ENCODE measurements at places on chromosomes 16 and 17.

GRCh38 chr16:20925751-20926150 is 25.2 kb downstream of the LYRM1 start:
- DNase-seq, result no peak

DNA sequence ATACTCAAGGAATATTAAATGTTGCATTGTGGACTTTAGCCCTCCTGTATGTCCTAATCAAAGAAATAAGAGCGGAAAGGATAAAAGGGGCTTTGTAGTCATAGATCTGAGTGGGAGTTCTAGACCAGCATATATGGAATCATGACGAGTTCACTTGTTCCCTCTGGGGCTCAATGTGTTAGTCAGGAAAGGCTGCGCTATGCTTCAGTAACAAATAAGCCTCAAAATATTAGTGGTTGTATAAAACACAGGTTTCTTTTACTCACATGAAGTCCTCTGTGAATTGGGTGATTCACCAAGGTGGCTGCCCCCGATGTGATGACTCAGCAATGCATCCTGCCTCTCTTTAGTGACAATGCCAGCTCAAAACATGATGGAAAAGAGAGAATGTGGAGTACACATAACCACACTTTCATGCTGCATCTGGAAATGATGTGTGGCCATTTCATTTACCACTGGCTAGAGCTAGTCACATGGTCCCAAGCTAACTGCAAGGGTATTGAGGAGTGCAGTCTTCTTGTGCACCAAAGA is 63.3 kb upstream of the IRX5 start:
- no peak for DNase-seq

- DNase-seq, result no peak
Measured at GRCh38 chr17:43952351-43952723, 1.4 kb downstream of the PYY start.

- DNase-seq, result no peak
Measured at GRCh38 chr17:1787301-1787902, 25.5 kb downstream of the SERPINF1 start.

DNA sequence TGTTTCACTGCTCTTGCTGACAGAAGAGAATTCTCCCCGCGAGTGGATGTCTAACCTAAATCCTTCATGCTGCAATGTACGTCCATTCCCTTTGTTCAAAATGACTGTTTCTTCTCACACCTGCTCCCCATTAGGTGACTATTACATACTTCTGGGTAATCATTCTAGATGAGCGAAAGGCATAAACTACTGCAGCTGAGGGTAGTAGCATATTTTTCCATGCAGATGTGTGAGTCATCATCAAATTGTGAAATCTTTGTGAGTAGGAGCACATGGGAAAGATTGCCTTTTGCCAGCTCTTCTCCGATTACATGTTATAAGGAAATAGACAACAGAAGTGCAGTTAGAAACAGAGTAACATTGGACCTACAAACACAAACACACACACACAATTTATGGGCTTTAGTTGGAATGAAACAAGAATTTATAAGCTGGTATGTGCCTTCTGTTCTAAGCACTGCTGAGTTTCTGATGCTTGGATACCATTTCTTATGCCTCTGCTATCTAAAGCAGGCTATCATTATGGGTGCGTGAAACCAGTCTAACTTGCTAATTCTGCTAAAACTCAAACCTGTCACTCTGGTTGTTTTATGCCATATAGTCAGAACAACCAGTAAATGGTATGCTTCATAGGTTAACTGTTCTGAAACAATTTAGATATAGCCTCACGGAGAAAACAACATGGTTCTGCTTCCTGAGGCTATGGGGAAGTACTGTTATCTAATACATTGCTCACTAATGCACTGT is 346.9 kb upstream of the PSMD7 start:
- no peak for DNase-seq

- DNase-seq, result no peak
Measured at GRCh38 chr17:62159994-62160393, 94.9 kb upstream of the MED13 start.

- no peak for DNase-seq
Measured at GRCh38 chr17:76640550-76641380, 2.8 kb downstream of the ST6GALNAC1 start.

- DNase-seq, result no peak
Measured at GRCh38 chr17:39979893-39980350, 685 bp upstream of the PSMD3 start.

DNA sequence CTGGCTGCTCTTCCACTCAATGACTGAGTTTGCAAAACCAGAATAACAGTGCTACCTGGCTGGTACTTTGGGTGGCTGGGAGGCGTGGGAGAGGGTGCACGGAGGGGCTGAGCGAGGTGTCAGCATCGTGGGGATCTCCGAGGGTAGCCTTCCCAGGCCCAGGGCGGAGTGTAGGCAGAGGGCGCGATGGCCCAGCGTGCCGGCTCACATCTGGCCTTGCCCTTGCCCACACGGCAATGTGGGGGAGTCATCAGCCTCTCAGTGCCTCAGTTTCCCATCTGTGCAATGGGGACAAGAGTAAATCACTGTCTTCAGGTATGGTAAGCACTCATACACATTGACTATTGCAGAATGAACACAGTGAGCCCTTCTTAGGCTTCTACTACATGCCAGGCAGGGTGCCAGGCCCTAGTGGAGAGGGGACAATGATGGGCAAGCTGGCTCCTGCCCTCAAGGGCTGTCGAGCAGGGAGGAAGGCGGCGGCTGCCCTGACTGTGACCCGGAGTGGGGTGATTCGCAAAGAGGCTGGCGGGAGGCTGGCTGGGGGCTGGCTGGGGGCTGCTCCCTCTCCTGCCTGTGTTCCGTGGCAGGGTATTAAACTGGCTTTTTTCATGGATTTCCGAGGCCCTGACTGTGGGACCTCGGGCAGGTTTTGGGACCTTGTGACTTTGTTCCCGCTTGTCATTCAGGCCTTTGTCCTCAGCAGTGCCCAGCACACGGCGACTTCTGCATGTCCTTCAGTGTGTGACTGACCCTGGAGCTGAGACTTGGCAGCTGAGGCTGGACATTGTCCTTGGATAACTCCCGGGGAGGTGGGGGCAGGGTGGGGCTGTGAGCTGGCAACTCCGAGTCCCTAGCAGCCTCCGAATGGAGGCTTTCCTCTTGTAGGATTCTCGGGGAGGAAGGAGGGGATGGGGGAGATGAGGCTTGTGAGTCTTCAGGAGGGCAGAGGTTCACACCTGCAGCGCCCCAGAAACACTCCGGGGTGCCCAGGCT is 243.1 kb downstream of the SEC14L1 start:
- no peak for DNase-seq

- DNase-seq, result no peak
Measured at GRCh38 chr16:2829501-2830354, at the start of gene ZG16B. Gene ZG16B (plus strand): TSS chr16:2830303. CDS start chr16:2830442, 139 bp downstream.

DNA sequence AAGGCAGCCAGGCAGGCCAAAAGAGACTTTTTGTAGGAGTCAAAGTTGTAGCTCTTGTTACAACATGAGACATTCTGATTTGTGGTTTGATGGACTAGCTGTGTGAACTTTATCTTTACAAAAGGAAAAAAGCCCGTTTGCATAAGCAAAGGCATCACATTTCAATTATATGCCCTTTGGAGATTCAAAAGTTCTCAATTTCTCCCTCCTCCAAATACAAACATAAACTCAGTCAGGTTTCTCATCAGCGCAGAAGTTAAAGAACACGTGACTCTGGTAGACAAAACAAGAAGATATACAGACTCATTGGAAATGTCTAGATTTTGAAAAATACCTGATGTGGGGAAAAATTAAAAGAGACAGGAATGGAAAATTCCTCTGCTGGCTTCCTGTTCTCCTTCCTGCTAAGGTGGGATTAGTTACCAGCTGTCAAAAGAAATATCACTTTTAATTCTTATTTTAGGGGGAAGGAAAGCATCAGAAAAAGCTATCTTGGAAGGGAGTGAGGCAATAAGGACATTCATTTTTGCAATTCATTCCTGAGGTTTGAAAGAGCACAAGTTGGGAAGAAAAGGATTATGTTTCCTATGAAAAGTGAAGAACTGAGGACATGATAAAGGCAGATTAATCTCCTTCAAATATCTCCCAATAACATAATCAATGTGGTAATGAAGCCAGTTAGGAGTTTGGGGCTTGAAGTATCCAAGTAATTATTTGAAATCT is 4.6 kb upstream of the KCNJ16 start:
- no peak for DNase-seq

- DNase-seq, result peak; percentile 13
Measured at GRCh38 chr16:14111713-14112538, 40.8 kb downstream of the MRTFB start.

DNA sequence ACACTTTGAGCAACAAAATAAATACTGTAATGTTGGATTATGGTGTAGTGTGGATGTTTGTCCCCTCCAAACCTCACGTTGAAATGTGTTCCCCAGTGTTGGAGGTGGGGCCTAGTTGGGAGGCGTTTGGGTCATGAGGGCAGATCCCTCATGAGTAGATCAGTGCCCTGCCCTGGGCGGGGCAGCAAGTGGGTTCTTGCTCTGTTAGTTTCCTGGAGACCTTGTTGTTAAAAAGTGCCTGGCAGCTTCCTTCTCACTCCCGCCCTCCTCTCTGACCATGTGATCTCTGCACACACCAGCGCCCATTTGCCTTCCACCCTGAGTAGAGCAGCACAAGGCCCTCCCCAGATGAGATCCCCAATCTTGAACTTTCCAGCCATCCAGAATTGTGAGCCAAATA is 67.7 kb downstream of the MPRIP start:
- no peak for DNase-seq

GRCh38 chr16:65176603-65177002 is 54.7 kb upstream of the CDH11 start:
- DNase-seq, result no peak

- DNase-seq, result peak; percentile 61
Measured at GRCh38 chr16:3058139-3059030, 7.1 kb upstream of the IL32 start.

DNA sequence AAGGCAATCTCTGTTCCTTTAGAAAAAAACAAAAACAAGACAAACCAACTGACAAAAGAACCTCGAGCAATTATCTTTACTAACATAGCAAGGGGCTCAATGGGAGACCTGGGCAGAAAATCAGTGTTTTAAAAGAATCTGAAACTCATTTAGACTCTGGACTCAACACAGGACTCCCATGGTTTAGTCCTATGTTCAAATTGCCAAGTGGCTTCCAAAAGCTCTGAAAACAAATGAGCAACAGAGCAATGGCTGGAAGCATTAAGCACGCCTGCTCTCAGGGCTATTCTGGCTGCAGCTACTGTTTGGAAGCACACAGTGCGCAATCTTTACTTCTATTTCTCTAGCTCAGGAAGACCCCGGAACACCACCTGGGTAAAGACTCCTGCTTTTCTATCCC is 162.0 kb downstream of the AATF start:
- DNase-seq, result no peak

GRCh38 chr17:42521666-42522262 is 14.3 kb upstream of the NAGLU start:
- no peak for DNase-seq

- no peak for DNase-seq
Measured at GRCh38 chr16:85438981-85439685, 174.0 kb upstream of the GSE1 start.

GRCh38 chr17:74647871-74648672 is 24.5 kb upstream of the CD300E start:
- no peak for DNase-seq

DNA sequence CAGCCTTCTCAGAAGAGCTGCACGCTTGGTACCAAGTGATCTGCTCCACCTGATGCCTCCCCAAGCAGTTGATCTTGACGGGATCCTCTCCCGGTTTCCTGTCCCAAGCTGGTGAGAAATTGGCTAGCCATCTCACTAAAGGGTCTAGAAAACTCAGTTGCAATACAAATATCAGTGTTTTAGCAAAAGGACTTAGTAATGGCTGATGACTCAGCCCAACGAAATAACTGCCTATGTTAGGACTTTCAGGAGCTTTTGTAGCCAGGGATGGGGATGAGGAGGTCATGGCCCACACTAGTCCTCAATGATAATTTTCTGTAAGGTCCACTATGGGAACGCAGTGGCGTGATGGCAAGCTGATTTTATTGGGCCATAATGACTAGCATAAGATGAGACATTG is 23.3 kb upstream of the ENGASE start:
- DNase-seq, result no peak

GRCh38 chr17:261635-262034 is 80.2 kb upstream of the DOC2B start:
- no peak for DNase-seq

DNA sequence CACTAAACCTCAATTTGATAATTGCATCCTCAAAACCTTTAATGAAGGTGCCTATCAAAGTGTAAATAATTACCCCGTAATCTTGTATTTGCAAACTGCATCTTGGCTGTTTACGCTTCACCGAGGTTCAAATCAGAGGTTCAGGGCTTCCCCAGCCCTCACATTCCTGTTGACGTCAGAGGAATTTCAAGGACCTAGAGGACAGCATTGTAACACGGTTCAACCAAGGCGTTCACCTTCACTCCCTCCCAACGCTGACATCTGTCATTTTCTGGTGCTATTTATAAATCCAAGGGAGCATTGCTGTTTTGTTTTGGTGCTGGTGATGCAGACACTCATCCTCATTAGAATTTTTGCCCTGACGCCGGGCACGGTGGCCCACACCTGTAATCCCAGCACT is 691.6 kb upstream of the RBFOX1 start:
- DNase-seq, result no peak

GRCh38 chr16:5215901-5216300 is 118.3 kb upstream of the EEF2KMT start:
- no peak for DNase-seq

DNA sequence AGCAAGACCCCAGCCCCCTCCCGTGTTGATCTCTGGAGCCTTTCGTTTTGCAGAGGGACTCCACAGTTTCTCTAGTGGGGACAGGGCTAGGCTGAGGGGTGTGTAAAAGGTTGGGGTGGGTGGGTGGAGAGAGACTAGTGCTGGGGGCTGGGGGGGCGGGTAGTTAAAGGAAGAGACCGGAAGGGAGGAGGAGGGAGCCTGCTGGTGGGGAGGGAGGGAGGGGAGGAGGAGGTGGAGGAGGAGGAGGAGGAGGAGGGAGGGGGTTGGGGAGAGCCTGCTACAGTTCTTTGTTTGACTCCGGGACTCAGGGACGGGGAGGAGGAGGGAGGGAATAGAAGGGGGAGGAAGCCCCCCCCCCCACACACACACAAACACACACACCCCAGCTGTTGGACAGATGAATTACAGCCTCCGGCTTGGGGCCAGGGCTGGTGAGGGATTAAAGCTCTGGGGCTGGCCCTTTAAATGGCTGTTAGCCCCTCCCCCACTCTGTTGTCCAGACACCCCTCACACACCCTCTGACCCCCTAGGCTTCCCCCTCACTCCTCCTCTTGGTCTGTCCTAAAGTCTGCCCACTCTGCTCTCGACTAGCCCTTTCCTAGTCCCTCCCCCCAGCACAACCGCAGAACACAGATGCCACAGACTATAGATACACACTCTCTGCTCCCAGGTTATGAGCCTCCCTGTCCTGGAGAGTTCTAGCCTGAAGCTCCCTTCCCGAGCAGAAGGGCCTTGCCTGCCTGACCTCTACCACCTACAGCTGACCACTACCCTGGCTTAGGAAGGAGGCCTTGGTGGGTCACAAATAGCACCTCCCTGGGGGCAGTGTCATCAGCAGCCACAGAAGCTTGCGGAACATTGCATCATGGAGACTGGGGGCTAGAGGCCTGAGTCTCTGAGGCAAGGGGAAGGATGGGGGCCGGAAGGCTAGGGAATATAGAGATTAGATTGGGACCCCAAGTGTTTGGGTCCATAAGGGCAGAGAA is 4.4 kb downstream of the KDM6B start:
- peak; percentile 55 for DNase-seq

GRCh38 chr17:82296511-82297279 is 20.7 kb downstream of the CD7 start:
- no peak for DNase-seq

GRCh38 chr17:37047631-37048104 is 98.9 kb downstream of the AATF start:
- peak; percentile 91 for DNase-seq

Measured in head of caudate nucleus (tissue), 42 donors.